T-helper 2 cell (primary cell): ENCODE measurements at places on chromosomes 7 and 10.

GRCh38 chr7:45865594-45866410 is 7.1 kb downstream of the CCDC201 start:
- no peak for DNase-seq

DNA sequence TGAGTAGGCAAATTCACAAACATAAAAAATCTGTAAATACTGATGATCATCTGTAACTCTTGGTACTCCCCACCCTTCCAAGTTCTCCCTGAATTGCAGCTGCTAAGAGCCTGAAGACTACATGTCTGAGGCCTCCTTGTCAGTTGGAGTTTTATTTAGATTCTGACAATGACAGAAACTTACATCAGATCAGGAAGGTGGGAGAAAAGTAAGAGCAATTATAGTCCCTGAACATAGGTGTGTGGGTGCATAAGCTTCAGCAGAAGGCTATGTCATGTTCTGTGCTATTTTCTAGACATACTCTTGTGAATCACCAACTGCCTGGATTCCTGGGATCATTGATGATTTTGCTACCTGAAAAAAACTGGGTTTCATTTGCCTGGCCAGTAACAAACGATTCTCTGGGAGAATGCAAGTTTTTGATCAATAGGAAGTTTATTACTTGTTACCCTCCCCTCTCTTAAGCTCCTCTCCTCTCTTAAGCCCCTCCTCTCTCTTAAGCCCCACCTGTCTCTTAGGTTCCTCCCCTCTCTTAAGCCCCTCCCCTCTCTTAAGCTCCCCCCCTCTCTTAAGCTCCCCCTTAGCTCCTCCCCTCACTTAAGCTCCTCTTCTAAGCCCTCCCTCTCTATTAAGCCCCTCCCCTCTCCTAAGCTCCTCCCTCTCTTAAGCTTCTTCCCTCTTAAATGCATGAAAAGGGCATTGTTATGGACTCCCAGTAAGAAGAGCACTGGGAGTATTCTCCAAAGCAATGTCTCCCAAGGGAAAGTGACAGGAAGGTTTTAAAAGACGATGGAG is 1183.4 kb upstream of the AUTS2 start:
- no peak for DNase-seq

DNA sequence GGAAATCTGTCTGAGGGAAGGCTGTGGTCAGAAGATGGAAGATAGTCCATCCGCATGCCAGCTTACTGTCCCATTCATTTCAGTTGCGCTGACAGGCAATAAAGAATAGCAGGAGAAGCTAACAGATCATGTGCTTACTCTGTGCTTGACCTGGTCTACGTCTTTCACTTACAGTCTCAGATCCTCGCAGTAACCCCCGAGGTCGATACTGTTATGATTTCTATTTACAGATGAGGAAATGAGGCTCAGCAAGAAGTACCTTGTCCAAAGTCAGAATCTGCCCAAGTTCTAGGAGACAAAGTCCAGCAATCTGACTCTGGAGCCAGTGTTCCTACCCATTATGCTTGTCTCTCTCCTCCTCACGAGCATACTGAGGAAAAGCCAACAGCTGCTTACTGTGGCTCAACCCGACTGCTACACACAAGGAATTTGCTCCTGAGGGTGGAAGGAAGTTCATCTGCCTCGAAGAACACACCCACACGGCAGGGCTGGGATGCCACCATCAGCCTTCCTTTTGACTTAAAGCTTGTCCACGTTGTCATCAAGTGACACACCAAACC is 74.2 kb downstream of the MINPP1 start:
- DNase-seq: no peak

DNA sequence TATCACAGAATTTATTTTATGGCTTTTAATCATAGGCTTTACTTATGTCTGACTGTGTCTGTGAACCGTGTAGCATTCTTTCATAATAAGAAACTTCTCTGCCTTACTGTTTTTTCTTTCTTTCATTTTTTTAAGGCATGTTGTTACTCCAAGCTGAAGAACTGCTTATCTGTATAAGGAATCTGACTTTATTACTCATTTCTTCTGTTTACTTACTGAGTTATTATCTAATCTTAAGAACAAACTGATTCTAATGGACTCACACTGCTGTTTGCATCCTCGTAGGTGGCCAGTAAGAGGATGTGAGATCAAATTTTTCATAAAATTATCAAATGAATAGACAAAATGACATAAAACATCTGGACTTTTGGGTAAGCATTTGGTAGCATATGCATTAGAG is 54.7 kb upstream of the DNAJC1 start:
- no peak for DNase-seq

- no peak for DNase-seq
Measured at GRCh38 chr7:101848208-101848951, 31.0 kb downstream of the CUX1 start.

DNA sequence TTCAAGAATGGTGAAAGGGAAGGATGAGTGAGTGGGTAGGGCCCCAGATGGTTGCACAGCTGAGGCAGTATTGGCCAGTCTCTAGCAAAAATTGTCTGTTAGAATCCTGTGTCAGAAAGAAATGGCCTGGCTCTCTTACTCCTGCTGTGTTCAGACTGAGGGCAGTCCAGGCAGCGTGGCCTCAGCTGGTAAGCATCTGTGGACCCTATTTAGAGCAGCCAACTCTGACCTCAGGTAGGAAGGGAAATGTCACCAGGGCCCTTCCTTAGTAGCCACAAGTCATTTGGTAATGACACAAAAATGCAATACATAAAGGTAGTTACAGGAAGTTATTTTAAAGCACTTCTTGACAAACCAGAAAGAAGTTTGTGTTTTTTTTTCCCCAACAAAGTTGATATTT is 1194.7 kb downstream of the CNTNAP2 start:
- DNase-seq: no peak

DNA sequence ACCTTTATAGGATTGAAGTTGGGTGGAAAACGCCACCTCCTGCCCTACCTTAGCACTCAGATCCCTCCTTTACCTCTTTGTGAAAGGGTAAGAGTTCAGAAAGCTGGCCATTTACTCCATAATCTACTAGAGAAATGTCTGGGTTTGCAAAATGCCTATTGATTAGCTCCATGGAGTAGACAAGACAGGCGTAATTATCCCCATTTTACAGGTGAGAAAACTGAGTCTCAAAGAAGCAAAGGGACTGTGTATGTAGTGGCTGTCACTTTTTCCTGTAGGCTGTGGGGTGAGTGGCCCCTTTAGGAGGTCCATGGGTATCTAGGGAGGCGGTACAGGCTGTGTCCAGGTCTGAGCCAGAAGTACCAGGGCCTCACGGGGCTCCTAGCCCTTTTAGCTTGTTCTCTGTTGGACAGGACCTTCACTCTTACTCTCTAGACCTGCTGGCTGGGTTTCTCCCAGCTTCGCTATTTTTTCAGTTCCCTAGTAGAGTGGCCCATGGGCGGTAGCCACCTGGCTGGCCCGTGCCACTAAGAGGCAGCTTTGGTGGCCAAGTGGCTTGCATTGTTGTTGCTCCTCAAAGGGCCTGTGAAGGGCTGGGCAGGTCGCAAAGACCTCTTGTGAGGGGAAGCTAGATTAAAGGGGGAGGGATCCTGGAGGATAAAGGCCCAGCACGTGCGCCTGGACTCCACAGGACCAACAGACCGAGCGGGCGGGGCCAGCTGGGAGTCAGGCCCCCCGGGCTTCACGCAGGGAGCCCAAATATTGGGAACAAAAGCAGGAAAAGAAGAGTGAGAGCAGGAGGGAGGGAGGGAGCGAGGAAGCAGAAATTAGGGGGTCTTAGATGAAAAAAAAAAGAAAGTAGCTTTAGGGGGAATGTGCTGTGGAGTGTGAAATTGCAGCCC is 4.7 kb upstream of the PAX2 start:
- DNase-seq: no peak

GRCh38 chr7:16698200-16698905 is 52.4 kb downstream of the BZW2 start:
- DNase-seq: no peak

DNA sequence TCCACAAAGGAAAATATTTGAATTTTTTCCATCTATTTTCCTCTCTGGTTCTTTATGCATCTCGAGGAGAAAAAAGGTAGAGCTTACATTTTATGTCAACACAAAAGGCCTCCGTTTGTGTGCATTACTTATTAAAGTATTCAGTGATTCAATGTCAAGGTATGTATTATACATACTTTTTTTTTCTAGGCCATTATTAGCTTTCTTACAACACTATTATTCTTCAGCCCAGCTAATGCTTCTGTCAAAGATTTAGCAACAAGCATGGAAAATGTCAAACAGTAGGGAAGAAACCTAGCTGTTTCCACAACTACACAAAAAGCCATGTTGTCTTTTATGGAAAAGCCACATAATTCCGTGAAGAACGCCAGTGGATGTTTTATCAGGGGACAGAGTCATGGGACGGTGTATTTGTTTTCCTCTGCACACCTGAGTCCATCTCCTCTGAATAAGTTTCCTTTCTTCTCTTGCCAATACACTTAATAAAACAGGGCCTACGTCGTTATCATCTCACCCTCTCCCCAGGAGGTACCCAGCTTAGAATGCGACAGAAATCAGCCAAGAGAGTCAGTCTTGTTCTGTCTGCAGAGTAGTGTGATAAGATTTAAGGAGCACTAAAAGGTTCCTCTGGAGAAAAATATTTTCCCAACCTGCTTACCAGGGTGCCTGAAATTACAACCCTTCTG is 209.7 kb upstream of the AUTS2 start:
- DNase-seq: no peak

GRCh38 chr10:86263907-86264306 is 102.7 kb downstream of the GRID1 start:
- no peak for DNase-seq
